ENCODE measurements at places on chromosomes 3 and 15.

GRCh38 chr3:151584566-151584965 is 123.7 kb upstream of the IGSF10 start:
- no peak for DNase-seq

DNA sequence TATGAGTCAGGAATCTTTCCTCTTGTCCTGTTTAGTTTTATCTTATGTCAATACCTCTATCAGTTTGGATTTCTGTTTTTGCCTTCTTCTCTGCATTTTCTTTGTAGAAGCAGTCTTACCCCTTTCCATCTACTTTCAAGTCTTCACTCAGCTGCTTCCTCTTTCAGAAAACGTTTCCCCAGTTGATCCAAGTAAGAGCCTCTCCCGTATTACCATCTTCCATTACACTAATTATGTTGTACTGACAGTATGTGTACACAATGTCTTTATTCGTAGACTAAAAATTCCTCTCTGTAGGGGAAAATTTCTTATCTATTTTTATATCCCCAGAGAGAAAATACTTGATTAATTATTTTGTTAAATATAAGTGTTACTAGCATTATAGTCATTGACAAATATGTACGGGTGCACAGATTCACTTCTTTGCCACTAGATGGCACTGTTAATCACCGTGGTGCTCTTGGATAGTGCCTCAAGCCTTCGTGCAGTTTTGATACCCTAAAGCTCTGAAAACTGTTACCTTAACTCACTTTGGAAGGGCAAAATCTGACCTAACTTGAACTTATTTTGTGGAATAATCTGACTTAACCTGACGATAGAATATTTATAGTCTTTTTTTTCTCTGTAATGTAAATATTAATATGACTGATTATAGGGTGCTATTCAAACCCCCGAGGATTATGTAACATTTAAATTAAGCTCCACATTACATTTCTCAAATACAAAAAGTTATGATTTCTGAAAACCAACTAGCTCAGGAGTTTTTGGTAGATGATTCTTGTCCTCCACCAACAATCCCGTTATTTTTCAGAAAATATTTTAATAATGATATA is 74.2 kb upstream of the POU1F1 start:
- DNase-seq: no peak

DNA sequence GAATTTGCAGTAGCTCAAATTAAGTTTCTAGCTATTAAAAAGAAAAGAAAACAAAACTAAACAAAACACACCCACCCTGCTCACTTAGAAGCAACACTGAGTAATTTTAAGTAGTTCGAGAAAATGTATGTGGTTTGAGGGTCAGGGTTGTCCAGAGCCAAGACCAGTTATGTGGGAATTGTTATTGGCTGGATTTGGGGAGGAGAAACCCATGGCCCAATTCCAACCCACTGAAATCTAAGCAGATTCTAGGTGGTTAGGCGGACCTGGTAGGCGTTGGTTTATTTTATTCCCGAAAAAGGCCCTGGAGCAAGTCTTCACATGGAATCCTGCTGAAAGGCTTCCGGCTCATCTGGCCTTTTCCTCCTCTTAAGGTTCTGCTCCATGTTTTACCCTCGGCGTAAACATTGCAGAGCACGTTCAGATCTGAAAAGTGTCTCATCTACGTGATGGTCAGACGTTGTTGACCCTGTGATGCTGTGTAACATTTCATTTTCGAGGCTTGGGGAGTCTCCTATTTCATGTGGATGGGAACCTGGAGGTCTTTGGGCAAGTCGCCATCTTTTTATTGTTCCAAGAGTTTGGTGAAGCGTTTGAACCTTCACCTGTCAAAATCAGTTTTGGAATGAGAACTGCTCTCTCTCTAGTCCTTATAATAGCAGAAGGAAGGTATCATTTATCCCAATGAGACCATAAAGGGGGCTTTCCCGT is 64.0 kb downstream of the FLNB start:
- DNase-seq: no peak

DNA sequence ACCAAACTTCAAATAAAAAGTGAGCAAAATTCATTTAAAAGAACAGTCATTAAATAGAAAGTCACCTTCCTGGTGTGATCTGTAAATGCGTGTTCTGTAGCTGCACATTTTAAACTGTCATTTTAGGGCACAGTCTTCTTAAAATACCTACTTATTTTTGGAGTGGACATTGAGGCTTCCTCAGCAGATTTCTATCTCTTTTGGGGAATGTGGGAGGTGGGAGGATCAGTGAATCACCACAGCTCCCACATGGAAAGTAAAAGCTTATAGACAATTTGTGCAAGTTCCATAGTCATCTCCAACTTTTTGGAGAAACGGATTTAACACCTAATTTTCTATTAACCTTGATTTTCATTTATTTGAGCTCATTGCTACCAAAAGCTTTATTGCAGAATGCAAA is 21.0 kb upstream of the MOBP start:
- DNase-seq: no peak

GRCh38 chr3:42179110-42179725 is 86.8 kb downstream of the CCK start:
- DNase-seq: peak; percentile 30

DNA sequence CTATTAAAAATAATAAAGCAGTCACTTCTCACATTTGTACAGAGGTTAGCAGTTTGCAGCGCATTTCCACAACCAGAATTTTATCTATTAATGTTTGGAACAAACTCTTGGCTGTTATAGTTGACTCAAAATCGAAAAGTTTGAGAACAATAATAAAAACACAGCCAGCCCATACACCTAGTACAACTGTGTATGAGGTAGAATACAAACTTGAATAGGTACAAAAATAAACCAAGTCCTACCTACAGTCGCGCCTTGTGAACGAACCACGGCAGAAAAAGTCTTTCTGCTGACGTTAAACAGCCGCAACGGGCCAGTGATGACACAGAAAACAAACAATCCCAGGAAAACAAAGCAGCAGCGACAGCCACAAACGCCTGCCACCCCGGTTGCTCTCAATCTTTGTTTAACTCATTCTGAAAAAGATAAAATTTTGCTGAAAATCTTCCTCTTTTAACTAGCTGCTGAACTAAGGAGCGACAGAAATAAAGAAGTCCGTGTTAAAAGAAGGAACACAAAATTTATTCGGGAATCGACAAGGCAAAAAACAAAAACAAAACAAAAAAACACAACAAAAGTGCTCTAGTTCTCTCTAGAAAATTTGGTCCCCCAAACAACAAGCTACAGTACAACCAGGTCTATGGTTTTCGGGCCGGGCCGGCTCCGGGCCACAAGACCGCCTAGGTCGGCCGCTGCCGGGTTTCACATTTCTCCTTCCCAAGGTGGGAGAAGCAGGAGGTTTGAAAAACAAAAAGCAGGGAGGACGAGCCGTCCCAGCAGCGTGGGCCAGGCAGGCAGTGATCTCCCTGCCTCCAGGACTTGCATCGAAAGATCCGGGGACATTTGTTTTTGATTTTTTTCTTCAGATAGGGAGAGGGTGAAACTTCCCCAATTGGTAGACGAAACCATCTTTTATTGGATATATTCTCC is 2.9 kb downstream of the FOXL2 start:
- no peak for DNase-seq

GRCh38 chr3:10968401-10968800 is 24.1 kb upstream of the SLC6A1 start:
- DNase-seq: no peak

DNA sequence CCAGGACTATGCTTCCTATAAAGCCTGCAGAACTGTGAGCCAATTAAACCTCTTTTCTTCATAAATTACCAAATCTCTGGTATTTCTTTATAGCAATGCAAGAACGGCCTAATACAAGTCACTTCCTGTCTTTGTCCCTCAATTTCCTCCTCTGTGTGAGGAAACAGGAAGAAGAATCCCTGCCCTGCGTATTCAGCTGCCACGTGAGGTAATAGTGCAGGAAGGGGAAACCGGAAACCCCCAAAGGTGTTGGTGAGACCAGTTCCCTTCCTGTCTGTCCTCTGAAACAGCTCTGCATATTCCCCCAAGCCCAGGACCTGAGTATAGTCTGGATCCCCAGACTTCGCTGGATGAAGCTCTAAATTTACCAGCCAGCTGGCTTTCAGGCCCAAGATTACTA is 18.1 kb upstream of the PTPN23 start:
- DNase-seq: peak; percentile 12

- DNase-seq: no peak
Observed at GRCh38 chr3:17551333-17551732, 191.1 kb downstream of the TBC1D5 start.

- no peak for DNase-seq
Observed at GRCh38 chr3:197513953-197514785, 41.6 kb downstream of the BDH1 start.

GRCh38 chr15:93278006-93278405 is 189.0 kb upstream of the RGMA start:
- DNase-seq: no peak

DNA sequence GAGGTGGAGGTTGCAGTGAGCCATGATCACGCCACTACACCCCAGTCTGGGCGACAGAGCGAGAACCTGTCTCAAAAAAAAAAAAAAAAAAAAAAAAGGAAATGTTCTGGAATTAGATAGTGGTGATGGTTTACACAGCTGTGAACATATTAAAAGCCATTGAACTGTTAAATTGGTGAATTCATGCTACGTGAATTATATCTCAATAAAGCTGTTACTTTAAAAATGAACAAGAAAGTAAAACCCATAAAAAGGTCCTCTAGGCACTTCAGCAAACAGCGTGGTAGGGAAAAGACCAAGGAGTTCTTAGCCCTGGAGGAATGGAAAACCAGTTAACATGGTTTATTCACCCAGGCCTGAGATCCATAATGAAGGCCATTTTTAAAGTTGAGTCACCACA is 180.1 kb downstream of the ATG7 start:
- DNase-seq: no peak

GRCh38 chr3:111517801-111518200 is 24.2 kb upstream of the CD96 start:
- DNase-seq: no peak

- DNase-seq: no peak
Observed at GRCh38 chr3:61858054-61858453, 296.7 kb downstream of the PTPRG start.

GRCh38 chr15:25730918-25731317 is 132.2 kb downstream of the ATP10A start:
- DNase-seq: no peak

DNA sequence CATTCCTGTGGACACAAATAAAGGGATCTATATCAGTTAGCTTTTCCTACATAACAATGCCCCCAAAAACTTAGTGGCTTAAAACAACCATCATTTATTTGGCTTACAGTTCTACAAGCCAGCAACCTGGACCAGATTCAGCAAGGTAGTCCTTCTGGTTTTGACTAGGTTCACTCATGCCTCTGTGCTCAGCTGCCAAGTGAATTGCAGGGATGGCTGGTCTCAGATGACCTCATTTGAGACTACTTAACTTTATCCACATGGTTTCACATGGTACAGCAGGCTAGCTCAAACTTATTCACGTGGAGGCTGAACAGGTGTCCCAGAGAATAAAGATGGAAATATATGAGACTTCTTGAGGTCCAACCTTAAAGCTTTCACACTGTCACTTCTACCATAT is 119.3 kb upstream of the BFSP2 start:
- no peak for DNase-seq

DNA sequence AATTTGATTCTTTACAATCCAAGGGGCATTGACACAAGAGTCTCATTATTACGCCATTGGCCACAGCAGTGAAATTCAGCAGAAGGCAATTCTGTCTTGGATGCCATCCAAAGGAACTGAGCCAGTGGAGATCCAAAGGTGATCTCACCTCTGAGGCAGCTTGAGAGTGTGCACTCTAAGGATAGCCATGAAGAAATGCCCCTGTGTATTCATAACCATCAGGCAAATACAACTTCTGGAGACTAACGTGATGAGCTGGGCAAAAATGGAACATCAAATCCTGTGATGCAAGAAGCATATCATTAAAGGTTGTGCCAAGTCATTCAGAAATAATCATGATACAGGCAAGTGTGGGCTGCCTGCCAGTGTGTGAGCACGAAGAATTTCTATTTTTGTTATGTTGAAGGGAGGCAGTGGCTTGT is 41.4 kb downstream of the ROBO2 start:
- no peak for DNase-seq

- DNase-seq: no peak
Observed at GRCh38 chr15:29064290-29064689, 178.5 kb downstream of the APBA2 start.

GRCh38 chr3:132088291-132088690 is 53.5 kb upstream of the CPNE4 start:
- DNase-seq: no peak

DNA sequence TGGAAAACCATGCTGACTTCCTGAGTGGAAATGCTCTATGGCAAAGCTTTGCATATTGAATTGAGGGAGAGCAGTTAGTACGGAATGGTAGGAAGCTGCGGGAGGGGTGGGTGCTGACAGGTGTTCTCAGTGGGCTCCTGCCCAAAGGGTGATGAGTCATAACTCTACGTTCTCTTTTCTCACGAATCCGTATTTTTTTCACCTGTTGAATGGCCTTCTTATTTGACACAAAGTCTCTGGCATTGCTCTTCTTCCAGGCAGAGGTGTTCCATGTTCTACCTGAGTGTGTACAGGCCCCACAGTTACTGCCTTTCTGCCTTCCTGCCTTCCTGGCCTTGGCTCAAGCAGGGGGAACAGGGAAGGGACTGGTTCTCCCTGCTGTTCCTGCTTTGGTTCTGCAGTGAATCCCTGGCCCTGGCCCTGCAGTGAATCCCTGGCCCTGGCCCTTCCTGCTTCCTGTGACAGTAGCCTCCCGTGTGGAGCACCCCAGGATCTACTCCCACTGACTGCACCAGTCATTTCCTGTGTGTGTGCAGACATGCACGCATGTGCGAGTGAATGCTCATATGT is 31.9 kb downstream of the TRAK1 start:
- DNase-seq: no peak

- no peak for DNase-seq
Observed at GRCh38 chr15:43446344-43446743, 46.6 kb downstream of the TP53BP1 start.

DNA sequence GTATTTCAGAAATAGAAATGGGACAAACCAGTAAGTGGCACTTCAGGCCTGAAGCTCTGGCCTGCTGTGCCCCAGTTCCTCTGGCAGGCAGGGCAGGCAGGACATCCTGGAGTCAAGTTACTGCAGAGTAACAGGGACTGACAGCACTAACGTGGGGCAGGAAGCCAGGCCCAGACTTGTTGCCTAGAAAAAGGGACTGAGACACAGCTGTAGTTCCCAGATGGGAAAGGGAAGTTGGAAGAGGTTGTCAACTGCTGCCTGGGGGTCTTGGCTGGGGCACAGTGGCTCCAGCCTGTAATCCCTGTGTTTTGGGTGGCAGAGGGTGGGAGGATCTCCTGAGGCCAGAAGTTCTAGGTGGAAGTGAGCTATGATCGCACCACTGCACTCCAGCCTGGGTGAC is 171.9 kb downstream of the FMN1 start:
- DNase-seq: no peak

DNA sequence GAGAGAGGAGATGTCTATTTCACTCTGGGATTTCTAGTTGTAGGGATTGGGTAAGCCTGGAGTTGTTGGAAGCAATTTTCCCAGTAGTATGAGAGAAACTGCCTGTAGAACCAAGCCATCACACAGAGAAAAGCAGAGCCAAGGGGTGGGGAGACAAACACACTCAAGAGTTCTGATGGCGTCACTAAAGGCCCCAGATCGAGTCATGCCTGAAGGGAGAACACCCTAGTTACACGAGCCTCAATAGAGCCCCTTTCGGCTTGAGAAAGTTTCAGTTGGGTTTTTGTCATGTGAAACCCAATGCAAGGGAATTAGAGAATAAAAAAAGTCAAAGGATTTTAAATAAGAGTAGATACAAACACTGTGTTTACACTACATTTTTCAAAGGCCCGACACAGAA is 66.1 kb upstream of the PFN2 start:
- DNase-seq: no peak

- no peak for DNase-seq
Observed at GRCh38 chr3:156749244-156749643, 74.9 kb downstream of the TIPARP start.

- no peak for DNase-seq
Observed at GRCh38 chr3:21909096-21909495, 158.1 kb upstream of the ZNF385D start.
